ENCODE measurements at places on chromosomes 3 and 15. TPM values are rescaled to one million over a fixed set of nuclear protein-coding genes. Genes with fewer than 3 reads are reported as not detected.

GRIP2 gene
- 0.02 TPM for polyA plus RNA-seq

SLC12A1 gene
- not detected for polyA plus RNA-seq

P2RY13 gene
- not detected for polyA plus RNA-seq

C15orf62 gene
- polyA plus RNA-seq = 0.40 TPM

ATP13A4 gene
- 0.88 TPM for polyA plus RNA-seq

IGF2BP2 gene
- not detected for polyA plus RNA-seq

CLEC3B gene
- polyA plus RNA-seq = not detected

PDE8A gene
- 14.8 TPM for polyA plus RNA-seq

CLDND1 gene
- 149 TPM for polyA plus RNA-seq

ARID3B gene
- 30.8 TPM for polyA plus RNA-seq

ZNF662 gene
- not detected for polyA plus RNA-seq

LDHAL6B gene
- polyA plus RNA-seq = 0.33 TPM

PIGZ gene
- 0.39 TPM for polyA plus RNA-seq

LRRC49 gene
- 3.8 TPM for polyA plus RNA-seq

SPINK8 gene
- polyA plus RNA-seq = not detected

BCHE gene
- polyA plus RNA-seq = 26.5 TPM

SETD2 gene
- polyA plus RNA-seq = 21.9 TPM

TNNC1 gene
- polyA plus RNA-seq = 0.66 TPM

FGF12 gene
- not detected for polyA plus RNA-seq

CPEB1 gene
- 1.8 TPM for polyA plus RNA-seq

BCL2A1 gene
- polyA plus RNA-seq = 181 TPM

C3orf49 gene
- polyA plus RNA-seq = 0.21 TPM

XCR1 gene
- not detected for polyA plus RNA-seq

CTDSPL2 gene
- 41.3 TPM for polyA plus RNA-seq

CISH gene
- 2.5 TPM for polyA plus RNA-seq

MUSTN1 gene
- not detected for polyA plus RNA-seq

OCA2 gene
- polyA plus RNA-seq = not detected

ZBED2 gene
- not detected for polyA plus RNA-seq

HYKK gene
- 0.28 TPM for polyA plus RNA-seq

SUSD5 gene
- polyA plus RNA-seq = 0.09 TPM

SLC28A2 gene
- polyA plus RNA-seq = 0.09 TPM

SNTN gene
- polyA plus RNA-seq = not detected

CCDC54 gene
- not detected for polyA plus RNA-seq

SYNPR gene
- not detected for polyA plus RNA-seq

DLL4 gene
- not detected for polyA plus RNA-seq

TGM5 gene
- 8.3 TPM for polyA plus RNA-seq
